Suppressor macrophage (primary cell): ENCODE measurements at places on chromosomes 5 and 9.

- DNase-seq = no peak
Observed at GRCh38 chr9:101176384-101176783, 147.9 kb downstream of the PLPPR1 start.

GRCh38 chr5:2143088-2143487 lies 260.4 kb upstream of the IRX4 start:
- no peak for DNase-seq

- DNase-seq = no peak
Observed at GRCh38 chr9:116087751-116088194, 65.8 kb upstream of the PAPPA start.

GRCh38 chr5:58505502-58505901 lies 14.3 kb downstream of the GAPT start:
- no peak for DNase-seq

DNA sequence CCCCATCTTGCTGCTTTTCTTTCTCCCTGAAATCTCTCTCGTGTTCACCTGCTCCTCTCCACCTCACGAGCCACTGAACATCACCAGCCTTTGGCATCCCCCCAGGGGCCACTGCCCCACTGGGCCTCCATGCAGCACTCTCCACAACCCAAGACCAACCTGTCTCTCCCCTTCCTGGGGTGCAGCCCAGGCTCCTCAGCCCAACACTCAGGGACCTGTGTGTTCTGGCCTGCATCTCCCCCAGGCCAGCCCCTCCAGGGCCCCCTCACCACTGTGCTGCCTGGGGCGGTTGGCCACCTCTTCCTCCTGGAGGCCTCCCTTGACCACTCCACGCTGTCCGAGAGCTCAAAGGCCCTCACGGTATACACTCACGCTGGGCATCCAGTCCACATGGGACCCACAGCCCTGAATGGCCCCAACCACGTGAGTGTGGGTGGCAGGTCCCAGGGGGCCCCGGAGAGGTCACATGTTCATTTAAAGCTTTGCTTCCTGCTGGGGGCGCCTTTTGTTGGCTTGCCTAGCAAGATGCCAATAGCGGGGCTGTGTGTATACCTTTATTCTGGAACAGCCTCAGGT lies 453 bp upstream of the DOK3 start:
- DNase-seq = peak; percentile 71
